ENCODE measurements at places on chromosomes 16 and 17.
A peak's percentile ranks its signal among the peaks of the same experiment; 100 is the strongest.

GRCh38 chr16:78405040-78405439 lies 305.6 kb downstream of the WWOX start:
- no peaks in the 10 kb centered on the region for H3K36me3 ChIP-seq
- H3K27me3 ChIP-seq: no peaks in the 10 kb centered on the region
- no peak overlapping the region for H3K4me3 ChIP-seq
- no peak for DNase-seq
- no peaks in the 10 kb centered on the region for H3K4me1 ChIP-seq

DNA sequence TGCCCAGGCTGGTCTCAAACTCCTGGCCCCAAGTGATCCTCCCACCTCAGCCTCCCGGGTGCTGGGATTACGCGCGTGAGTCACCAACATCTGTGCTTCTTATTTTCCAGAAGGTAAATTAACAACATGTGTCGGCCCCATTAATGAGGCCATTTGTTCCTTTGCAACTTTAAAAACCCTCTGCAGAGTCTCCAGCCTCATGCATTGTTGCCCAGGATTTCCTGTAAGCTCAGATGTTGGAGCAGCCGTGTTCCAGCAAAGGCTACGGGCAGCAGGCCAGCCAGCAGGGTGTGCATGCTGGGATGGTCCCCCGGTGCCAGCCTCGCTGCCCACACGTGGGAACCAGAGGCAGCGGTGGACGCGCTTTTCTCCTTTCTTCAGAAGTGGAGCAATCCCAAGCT lies 19.1 kb upstream of the HEXD start:
- no peak overlapping the region for H3K27ac ChIP-seq
- H3K4me3 ChIP-seq: no peak overlapping the region
- peaks cover 7% of the 10 kb centered on the region for H3K4me1 ChIP-seq

GRCh38 chr16:72793017-72793416 lies 254.9 kb downstream of the ZFHX3 start:
- no peak overlapping the region for H3K27ac ChIP-seq
- H3K4me1 ChIP-seq: peaks cover 4% of the 10 kb centered on the region
- peaks cover 34% of the 10 kb centered on the region for H3K36me3 ChIP-seq
- no peak for DNase-seq

DNA sequence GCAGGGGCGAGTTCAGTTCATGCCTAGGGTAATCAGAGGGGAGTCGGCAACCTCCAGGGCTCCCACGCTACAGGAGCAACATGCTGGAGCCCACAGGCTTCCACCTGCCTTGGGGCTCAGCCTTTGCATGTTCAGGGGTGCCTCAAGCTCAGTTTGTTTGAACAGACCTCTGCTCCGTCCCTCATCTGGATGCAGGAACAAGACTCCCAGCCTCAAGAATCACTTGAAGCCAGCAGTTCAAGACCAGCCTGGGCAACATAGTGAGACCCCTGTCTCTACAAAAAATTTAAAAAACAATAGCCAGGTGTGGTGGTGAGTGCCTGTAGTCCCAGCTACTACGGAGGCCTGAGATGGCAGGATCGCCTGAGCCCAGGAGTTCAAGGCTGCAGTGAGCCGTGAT lies 4.9 kb upstream of the HSD11B2 start:
- no peaks in the 10 kb centered on the region for H3K36me3 ChIP-seq
- H3K4me1 ChIP-seq: peaks cover 19% of the 10 kb centered on the region
- H3K4me3 ChIP-seq: no peak overlapping the region
- H3K27me3 ChIP-seq: peaks cover 6% of the 10 kb centered on the region
- no peak overlapping the region for H3K27ac ChIP-seq

- no peak overlapping the region for H3K4me3 ChIP-seq
- no peaks in the 10 kb centered on the region for H3K27me3 ChIP-seq
- H3K4me1 ChIP-seq: peaks cover 18% of the 10 kb centered on the region
- H3K36me3 ChIP-seq: no peaks in the 10 kb centered on the region
Measured at GRCh38 chr16:70592106-70592571, 54.2 kb upstream of the IL34 start.

DNA sequence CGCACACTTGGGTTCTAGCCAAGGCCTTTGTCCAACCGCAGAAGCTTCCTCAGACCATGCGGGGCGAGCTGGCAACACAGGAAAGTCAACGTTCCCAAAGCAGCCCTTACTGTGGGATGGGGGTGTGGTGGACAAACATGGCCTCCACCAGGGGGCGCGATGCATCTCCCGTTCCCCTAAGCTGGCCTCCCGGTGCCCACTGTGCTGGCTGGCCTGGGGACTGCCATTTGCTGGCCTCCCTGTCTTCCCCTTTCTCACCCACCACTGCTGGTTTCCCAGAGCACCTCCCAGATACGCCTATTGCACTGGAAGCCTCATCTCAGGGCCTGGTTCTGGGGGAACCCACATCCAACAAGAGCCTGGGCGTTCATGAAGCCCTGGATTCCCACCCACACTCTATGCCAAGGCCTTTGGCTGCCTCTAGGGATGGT lies 145.3 kb downstream of the IRF8 start:
- DNase-seq: peak; percentile 66
- H3K27ac ChIP-seq: no peak overlapping the region
- no peak overlapping the region for H3K4me3 ChIP-seq
- peaks cover 31% of the 10 kb centered on the region for H3K27me3 ChIP-seq

DNA sequence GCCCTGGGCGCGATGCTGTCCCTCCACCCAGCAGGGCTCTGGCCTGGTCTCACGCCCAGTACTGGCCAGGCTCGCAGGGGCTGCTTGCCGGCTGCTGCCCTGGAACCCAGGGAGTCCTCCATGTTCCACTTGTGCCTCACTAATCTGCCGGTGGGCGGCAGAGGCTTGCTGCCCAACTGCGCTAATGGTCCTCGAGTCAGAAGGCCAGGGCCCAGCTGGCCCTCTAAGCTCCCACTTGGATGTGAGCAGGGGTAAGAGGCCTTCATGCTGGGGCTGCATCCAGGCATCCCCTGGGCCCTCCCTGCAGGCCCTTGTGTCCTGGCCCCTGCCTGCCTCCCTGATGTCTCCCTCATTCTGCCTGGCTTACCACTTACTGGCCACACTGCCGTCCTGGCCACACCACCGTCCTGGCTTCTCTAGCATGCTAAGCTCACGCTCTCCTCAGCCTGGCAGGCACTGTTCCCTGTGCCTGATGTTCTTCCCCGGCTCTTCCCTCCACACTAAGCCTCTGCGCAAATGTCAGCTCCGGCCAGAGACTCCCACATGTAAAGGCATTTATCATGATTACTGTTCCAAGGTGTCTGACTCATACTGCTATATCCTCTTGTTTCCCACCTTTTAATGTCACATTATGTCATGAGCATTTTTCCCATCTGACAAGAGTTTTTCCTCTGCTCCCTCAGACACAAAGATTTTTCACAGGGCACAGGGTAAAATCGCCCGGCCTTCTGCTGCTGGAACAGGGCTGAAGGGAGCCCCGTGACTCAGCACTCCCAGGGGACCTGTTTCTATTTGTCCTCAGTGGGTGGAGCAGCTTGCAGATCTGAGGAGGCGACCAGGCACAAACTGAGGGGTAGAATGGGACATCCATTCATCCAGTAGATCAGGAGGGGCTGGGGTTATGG lies 15.9 kb downstream of the B9D1 start:
- H3K4me1 ChIP-seq: peaks cover 4% of the 10 kb centered on the region
- no peak overlapping the region for H3K4me3 ChIP-seq
- H3K36me3 ChIP-seq: no peaks in the 10 kb centered on the region
- DNase-seq: peak; percentile 47
- no peaks in the 10 kb centered on the region for H3K27me3 ChIP-seq
- peak overlapping the region; percentile 17 for H3K27ac ChIP-seq

DNA sequence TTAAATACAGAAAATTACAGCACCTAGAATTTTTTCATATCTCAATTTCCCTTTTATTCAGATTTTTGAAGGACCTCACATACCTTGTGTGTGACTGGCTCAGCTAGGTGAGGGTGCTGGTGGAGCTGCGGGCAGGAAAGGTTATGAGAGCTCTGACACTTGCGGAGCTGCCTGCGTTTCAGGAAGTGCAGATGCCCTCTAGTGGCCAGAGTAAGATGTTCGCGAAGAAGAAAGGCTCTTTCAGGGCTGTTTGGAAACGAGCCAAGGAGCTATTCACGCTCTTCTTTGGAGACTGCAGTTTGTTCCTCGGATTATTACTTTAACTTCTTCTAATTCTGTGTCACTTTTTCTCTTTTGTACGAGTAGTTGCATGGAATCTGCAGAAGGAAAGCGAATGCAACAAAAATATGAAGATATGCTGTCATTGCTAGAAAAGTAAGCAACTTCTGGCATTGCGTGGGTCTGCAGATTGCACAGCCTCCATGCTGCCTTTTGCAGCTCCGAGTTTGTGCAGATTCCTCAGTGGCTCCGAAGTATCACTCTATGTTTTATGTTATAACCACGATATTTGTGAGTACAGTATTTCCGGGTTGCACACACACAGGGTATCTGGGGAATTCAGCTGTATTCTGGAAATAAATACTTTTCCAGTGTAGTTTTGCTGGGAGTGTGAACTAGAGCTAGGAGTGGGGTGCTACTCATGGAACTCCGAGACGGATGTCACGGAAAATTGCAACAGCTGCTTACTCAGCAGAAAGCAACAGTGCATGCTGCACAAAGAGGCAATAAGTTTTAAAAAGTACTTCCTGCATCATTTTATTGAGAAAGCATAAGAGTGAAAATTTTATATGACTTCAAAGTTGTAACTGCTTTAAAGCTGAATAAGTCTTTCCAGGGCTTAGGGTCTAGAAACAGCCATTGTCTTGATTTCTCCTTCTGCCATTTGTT lies 46.3 kb downstream of the DNAH9 start:
- DNase-seq: peak; percentile 66
- no peaks in the 10 kb centered on the region for H3K4me1 ChIP-seq
- H3K4me3 ChIP-seq: peak overlapping the region; percentile 9
- H3K27me3 ChIP-seq: no peaks in the 10 kb centered on the region
- H3K36me3 ChIP-seq: no peaks in the 10 kb centered on the region

GRCh38 chr17:57086069-57086930 lies 1.3 kb downstream of the AKAP1 start:
- peak overlapping the region; percentile 89 for H3K4me3 ChIP-seq
- peak overlapping the region; percentile 84 for H3K27ac ChIP-seq
- no peaks in the 10 kb centered on the region for H3K27me3 ChIP-seq
- H3K36me3 ChIP-seq: no peaks in the 10 kb centered on the region
- peak; percentile 74 for DNase-seq

DNA sequence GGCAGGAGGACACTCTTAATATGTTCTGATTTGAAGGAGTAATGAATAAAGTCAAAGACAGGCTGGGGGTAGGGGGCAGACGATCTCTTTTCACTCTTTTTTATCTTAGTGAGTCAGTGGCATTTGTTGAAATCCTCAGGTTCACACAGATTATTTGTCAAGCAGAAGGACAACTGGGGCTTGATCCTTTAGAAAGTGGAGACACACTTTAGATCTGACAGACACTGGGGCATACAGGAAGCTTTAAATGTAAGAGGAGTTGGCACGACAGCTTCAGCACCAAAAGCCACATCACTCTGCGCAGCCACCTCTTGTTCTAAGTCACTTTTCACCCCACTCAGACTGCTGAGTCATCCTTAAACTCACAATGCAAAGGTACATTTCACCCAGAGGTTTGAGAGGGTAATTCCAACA lies 121.5 kb downstream of the STXBP4 start:
- H3K27ac ChIP-seq: no peak overlapping the region
- no peaks in the 10 kb centered on the region for H3K4me1 ChIP-seq
- no peaks in the 10 kb centered on the region for H3K27me3 ChIP-seq
- no peaks in the 10 kb centered on the region for H3K36me3 ChIP-seq
- no peak overlapping the region for H3K4me3 ChIP-seq

DNA sequence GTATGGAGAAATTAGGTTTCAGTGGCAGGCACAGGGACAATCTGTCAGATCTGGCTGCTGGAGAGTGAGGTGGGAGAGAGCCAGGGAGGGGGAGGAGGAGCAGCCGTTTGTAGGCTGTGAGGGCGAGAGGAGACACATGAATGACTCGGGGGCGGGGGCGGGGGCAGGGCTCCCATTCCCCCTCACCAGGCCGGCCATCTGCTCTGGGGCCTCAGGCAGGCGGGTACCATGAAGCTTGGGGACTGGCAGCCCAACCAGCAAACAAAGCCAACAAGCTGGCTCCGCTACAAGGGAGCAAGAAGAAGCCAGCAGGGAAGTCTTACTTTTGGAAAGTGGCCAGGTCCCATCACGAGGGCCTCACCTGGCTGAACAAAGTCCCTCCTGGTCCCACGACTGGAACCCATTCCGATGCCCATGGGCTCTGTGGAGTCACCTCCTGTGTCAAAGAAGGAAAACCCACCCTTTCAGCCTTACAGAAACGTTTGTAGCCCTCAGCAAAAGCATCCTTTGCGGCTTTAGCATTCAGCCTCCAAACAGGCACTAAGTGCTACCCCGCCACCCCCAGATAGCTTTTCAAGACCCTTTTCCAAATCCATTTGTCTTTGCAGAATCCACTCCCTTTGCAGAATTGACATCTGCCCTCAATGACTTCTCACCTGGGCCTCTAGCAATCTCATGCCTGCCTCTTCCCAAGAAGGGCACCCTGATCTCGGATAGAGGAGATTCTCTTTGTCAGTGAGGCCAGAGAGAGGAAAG lies 9.2 kb upstream of the SSTR2 start:
- DNase-seq: no peak
- H3K4me1 ChIP-seq: peaks cover 9% of the 10 kb centered on the region
- H3K27ac ChIP-seq: no peak overlapping the region

- H3K4me1 ChIP-seq: no peaks in the 10 kb centered on the region
- H3K27me3 ChIP-seq: no peaks in the 10 kb centered on the region
Measured at GRCh38 chr17:58367461-58367860, 15.5 kb upstream of the SUPT4H1 start.

DNA sequence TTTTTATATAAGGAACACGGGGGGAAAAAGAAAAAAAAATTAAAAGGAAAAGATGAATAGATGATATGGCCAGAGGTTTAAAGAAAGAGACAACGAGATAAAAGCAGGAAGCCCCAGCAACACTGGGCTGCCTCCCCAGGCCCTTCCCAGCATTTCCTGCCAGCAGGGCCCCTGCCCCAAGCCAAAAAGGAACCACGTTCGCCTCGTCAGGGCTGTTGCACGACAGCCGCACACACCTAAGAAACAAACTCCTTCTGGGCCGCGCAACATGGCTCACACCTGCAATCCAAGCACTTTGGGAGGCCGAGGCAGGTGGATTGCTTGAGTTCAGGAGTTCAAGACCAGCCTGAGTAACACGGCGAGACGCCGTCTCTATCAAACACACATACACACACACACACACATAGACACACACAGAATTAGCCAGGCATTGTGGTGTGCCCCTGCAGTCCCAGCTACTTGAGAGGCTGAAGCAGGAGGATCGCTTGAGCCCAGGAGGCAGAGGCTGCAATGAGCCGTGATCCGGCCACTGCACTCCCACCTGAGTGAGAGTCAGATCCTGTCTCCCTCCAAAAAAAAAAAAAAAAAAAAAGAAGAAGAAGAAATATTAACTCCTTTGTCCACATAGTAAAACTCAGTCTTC lies 83.0 kb downstream of the ANKRD11 start:
- H3K4me3 ChIP-seq: no peak overlapping the region
- H3K27me3 ChIP-seq: no peaks in the 10 kb centered on the region
- no peaks in the 10 kb centered on the region for H3K36me3 ChIP-seq
- H3K4me1 ChIP-seq: peaks cover 67% of the 10 kb centered on the region
- DNase-seq: no peak
- H3K27ac ChIP-seq: peak overlapping the region; percentile 24
